ENCODE measurements at places on chromosomes 13 and 19. TPM values are rescaled to one million over a fixed set of nuclear protein-coding genes. Genes with fewer than 3 reads are reported as not detected.

The ZNF506 gene
- 45.7 TPM for total RNA-seq

The BCAM gene
- total RNA-seq, result 7.9 TPM

The AMER2 gene
- total RNA-seq, result 129 TPM

The TNFRSF19 gene
- 13.0 TPM for total RNA-seq

The SCAF1 gene
- 17.0 TPM for total RNA-seq
